Esophagus muscularis mucosa (tissue), 4 donors: ENCODE measurements at places on chromosomes 11 and 22. TPM values are rescaled to one million over a fixed set of nuclear protein-coding genes. Genes with fewer than 3 reads are reported as not detected.

DNA sequence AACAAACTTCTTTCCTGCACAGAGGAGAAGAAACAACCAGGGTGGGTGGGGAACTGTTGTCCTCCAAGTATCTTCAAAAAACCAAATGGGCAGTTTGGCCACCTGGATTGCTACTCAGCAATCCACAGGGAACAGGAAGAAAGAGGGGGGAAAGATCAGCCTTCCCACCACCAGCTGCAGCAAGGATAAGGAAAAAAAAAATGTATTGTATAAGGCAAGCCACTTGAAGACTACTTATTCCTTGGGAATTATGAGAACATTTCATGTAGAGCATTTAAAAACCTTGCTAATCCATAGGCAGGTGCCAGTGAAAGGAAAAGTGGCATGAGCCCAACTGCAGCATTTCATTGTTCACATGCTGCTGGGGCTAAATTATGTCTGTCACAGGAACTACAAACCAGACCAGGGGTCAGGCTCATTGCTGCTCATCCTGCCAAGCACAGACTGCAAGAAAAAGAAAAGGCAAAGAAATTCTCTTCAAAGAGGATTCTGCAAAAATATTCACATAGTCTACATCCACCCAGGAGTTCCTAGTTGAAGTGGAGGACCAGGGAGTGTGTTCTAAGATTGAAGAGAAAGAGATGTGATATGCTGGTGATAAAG lies 2.2 kb downstream of the RAB30 start:
- H3K27me3 ChIP-seq: no peaks in the 10 kb centered on the region
- peaks cover 45% of the 10 kb centered on the region for H3K4me1 ChIP-seq
- no peak for DNase-seq
- no peaks in the 10 kb centered on the region for H3K36me3 ChIP-seq
- H3K27ac ChIP-seq: peak overlapping the region; percentile 92
- peak overlapping the region; percentile 73 for H3K4me3 ChIP-seq

The SCGB1A1 gene
- not detected for total RNA-seq

The SMIM35 gene
- total RNA-seq: not detected

DNA sequence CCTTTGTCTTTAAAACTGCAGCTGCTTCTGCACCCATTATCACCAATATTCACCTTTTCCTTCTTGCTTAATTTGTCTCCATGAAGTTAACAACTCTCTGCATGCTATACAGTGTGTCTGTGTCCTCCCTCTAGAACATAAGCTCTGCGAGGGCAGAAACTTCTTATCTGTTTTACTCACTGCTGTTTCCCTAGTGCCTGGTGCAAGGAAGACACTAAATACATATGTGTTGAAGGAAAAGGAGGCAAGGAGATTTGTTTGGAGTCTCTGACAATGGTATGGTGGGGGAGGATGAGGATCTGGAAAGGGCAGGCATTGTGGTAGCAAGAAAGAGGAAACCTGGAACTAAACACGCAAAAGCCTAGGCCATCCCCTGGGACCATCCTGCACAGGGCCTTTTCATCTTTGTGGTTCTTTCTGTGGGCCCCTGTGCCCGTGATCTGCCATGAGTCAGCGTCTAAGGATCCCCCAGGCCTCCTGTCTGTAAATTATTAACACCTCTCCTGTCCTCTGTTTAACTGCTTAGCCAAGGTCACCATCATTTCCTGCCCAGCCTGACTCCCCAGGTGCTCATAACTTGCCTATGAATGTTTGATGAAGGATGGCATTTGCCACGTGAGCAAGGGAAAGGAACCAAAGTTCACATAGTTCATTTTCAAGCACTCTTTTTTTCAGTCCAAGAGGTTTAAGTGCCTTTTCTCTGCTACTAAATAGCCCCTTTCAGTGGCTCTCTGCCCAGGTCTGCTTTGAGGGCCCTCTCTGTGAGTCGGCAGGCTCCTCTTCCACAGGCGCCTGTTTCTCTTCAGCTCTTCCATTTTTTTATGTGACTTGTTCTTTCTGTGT lies 131.1 kb downstream of the RASSF10 start:
- H3K27ac ChIP-seq: no peak overlapping the region
- no peaks in the 10 kb centered on the region for H3K36me3 ChIP-seq
- H3K27me3 ChIP-seq: no peaks in the 10 kb centered on the region
- H3K4me3 ChIP-seq: no peak overlapping the region

DNA sequence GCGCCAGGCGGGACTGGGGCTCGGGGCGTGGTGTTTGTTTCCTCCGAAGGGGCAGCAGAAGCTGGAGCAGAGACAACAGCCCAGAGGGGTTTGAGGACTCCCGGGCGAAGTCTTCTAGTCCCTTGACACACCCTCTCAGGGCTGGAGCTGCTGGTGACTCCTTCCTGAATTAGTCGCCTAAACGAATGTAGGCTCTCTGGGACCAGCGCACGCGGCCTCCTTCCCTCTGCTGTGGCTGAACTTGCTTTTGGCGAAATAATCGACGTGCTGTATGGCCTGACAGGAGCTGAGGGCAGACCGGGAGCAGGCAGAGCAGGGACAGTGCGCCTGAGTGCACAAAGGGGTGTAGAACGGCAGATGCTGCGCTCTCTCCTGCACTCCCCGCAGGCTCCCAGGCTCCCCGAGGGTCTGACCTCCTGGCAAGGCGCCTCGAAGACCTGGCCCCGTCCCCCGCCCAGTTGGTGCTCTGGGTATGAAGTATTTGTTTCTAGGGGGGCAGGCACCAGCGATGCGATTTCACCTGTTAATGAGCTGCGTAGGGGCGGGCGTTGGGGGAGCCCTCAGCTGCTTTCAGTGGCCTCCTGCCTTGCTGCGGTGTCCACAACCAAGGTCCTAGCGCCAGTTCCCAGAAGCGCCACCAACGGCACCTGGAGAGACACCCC lies 5.3 kb downstream of the SLC17A6 start:
- H3K4me1 ChIP-seq: no peaks in the 10 kb centered on the region
- H3K27ac ChIP-seq: no peak overlapping the region
- no peak for DNase-seq
- H3K36me3 ChIP-seq: no peaks in the 10 kb centered on the region

The OR8K3 gene
- total RNA-seq: not detected

DNA sequence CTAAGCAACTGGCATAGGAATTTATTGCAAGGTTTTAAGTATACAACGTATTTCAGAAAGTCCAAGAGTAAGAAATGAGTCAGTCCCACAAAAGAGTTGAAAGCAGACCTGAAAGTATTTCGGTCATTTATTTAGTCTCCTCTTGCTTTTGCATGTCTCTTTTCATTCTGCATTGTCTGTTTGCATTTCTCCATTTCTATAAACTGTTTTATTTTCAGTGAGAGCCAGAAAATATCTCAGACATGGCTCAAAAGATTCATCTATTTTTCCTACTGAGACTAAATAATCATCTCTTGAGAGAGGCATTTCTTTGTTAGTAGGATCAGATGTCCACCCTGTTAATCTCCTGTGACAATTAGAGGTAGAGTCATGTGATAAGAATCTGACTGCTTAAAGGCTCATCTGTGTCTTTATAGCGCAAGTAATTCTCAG lies 219.1 kb upstream of the CCDC179 start:
- H3K27me3 ChIP-seq: no peaks in the 10 kb centered on the region
- no peaks in the 10 kb centered on the region for H3K36me3 ChIP-seq
- no peak for DNase-seq
- H3K4me3 ChIP-seq: no peak overlapping the region
- no peak overlapping the region for H3K27ac ChIP-seq

- DNase-seq: no peak
- no peaks in the 10 kb centered on the region for H3K36me3 ChIP-seq
- no peaks in the 10 kb centered on the region for H3K27me3 ChIP-seq
These were observed 12.7 kb upstream of the OR8K1 start for GRCh38 chr11:56333156-56333555.

- no peaks in the 10 kb centered on the region for H3K27me3 ChIP-seq
- no peak overlapping the region for H3K4me3 ChIP-seq
- DNase-seq: no peak
These were observed 4.4 kb downstream of the CALCA start for GRCh38 chr11:14967581-14968243.

- H3K27me3 ChIP-seq: no peaks in the 10 kb centered on the region
- peaks cover 8% of the 10 kb centered on the region for H3K4me1 ChIP-seq
- no peak for DNase-seq
- peak overlapping the region; percentile 33 for H3K27ac ChIP-seq
- peaks cover 14% of the 10 kb centered on the region for H3K36me3 ChIP-seq
These were observed 38.2 kb downstream of the FEZ1 start for GRCh38 chr11:125457814-125458343.

GRCh38 chr11:115234794-115235193 lies 269.4 kb downstream of the CADM1 start:
- H3K27ac ChIP-seq: no peak overlapping the region
- no peaks in the 10 kb centered on the region for H3K27me3 ChIP-seq
- no peaks in the 10 kb centered on the region for H3K4me1 ChIP-seq
- peaks cover 8% of the 10 kb centered on the region for H3K36me3 ChIP-seq

GRCh38 chr11:123490527-123490926 lies 60.5 kb downstream of the GRAMD1B start:
- no peak for DNase-seq
- H3K36me3 ChIP-seq: no peaks in the 10 kb centered on the region
- H3K4me1 ChIP-seq: no peaks in the 10 kb centered on the region
- no peak overlapping the region for H3K27ac ChIP-seq
- no peaks in the 10 kb centered on the region for H3K27me3 ChIP-seq

GRCh38 chr11:72696866-72697700 lies 22.9 kb upstream of the PDE2A start:
- H3K27ac ChIP-seq: no peak overlapping the region
- H3K36me3 ChIP-seq: peaks cover 100% of the 10 kb centered on the region
- H3K27me3 ChIP-seq: no peaks in the 10 kb centered on the region
- H3K4me1 ChIP-seq: peaks cover 12% of the 10 kb centered on the region
- H3K4me3 ChIP-seq: no peak overlapping the region
- DNase-seq: no peak

- H3K36me3 ChIP-seq: no peaks in the 10 kb centered on the region
- H3K27me3 ChIP-seq: no peaks in the 10 kb centered on the region
- H3K27ac ChIP-seq: peak overlapping the region; percentile 52
- DNase-seq: peak; percentile 53
- no peak overlapping the region for H3K4me3 ChIP-seq
- peaks cover 55% of the 10 kb centered on the region for H3K4me1 ChIP-seq
These were observed 74.1 kb upstream of the AMPD3 start for GRCh38 chr11:10380921-10381320.

- no peak overlapping the region for H3K4me3 ChIP-seq
- H3K4me1 ChIP-seq: no peaks in the 10 kb centered on the region
- H3K27me3 ChIP-seq: no peaks in the 10 kb centered on the region
- DNase-seq: no peak
- H3K36me3 ChIP-seq: no peaks in the 10 kb centered on the region
- H3K27ac ChIP-seq: no peak overlapping the region
These were observed 12.2 kb upstream of the OR10D3 start for GRCh38 chr11:124170801-124171586.

The AIFM3 gene
- total RNA-seq: 1.7 TPM

- no peaks in the 10 kb centered on the region for H3K4me1 ChIP-seq
- no peaks in the 10 kb centered on the region for H3K27me3 ChIP-seq
- H3K27ac ChIP-seq: no peak overlapping the region
- H3K4me3 ChIP-seq: no peak overlapping the region
- H3K36me3 ChIP-seq: peaks cover 13% of the 10 kb centered on the region
These were observed 34.5 kb downstream of the GLB1L2 start for GRCh38 chr11:134366254-134366653.

The HOATZ gene
- not detected for total RNA-seq

The BTG4 gene
- total RNA-seq: not detected

DNA sequence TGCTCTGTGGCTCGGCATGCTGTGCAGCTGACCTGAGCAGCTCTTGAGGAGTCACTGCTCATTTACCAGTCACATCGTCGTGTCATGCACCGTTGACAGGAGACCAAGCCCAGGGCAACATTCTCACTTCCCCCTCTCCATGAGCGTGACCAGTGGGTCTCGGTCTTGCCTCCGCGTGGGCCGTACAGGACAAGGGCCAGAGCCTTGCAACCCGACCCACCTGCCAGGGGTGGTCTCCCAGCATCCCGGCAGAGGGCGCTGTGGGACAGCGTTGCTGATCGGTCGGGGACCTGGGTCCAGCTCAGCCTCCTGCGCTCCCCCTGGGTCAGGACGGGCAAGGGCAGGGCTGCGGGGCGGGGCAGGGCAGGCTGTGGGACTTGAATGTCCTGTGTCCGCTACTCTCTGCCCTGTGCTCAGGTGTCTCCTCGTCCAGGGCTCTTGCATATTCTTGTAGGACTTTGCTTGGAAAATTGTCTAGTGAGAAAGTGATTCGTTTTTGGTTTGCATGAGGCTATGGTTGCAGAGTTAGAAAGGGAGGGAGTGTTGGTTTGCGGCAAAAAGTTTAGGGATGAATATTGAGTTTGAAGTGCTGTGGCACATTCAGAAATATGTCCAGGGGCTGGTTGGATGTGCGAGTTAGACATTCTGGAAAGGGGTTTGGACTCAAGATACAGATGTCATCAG lies 16.2 kb downstream of the EIF4G2 start:
- peaks cover 9% of the 10 kb centered on the region for H3K4me1 ChIP-seq
- peaks cover 19% of the 10 kb centered on the region for H3K36me3 ChIP-seq
- H3K4me3 ChIP-seq: peak overlapping the region; percentile 18

The SEPTIN3 gene
- 0.46 TPM for total RNA-seq

The MAP6 gene
- total RNA-seq: 25.3 TPM

DNA sequence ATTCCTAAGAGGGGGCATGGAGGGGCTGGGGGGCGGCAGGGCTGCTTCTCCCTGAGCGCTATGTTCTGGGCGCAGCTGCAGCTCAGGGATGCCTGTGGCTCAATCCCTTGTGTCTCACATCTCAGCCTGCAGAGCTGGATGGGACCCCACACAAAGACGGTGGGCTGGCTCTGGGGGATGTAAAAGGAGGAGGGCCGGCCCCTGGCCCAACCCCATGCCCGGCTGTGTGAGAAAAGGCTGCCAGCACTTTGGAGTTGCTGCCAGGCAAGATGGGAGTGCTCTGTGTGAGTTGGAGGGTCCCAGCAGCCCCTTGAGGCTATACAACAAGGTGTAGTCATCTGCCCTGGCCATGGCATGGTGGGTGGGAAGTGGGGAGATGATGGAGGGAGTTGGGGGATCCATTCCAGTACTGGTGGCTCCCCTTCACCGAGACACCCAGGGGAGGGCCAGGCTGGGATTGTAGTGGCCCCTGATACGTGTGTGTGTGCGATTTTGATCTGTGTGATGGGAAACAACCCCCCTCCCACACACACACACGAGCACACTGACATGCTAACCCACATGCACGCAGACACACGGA lies 1.3 kb upstream of the TBX10 start:
- no peaks in the 10 kb centered on the region for H3K27me3 ChIP-seq
- no peak overlapping the region for H3K27ac ChIP-seq
- no peaks in the 10 kb centered on the region for H3K36me3 ChIP-seq
- no peak overlapping the region for H3K4me3 ChIP-seq
- H3K4me1 ChIP-seq: no peaks in the 10 kb centered on the region

- H3K4me3 ChIP-seq: peak within 1 kb of the TSS; percentile 84
- no peak for DNase-seq
- H3K36me3 ChIP-seq: peaks cover 46% of the 10 kb centered on the region
These were observed at the start of gene SLC25A22 for GRCh38 chr11:798093-798713. Gene SLC25A22 (minus strand): TSS chr11:798281. CDS start chr11:795006, 3,275 bp downstream.

- H3K4me3 ChIP-seq: no peak overlapping the region
- no peaks in the 10 kb centered on the region for H3K36me3 ChIP-seq
- H3K27me3 ChIP-seq: no peaks in the 10 kb centered on the region
- no peak overlapping the region for H3K27ac ChIP-seq
- no peaks in the 10 kb centered on the region for H3K4me1 ChIP-seq
These were observed 50.4 kb downstream of the PARVB start for GRCh38 chr22:44074337-44074984.

The CARD16 gene
- 9.4 TPM for total RNA-seq

GRCh38 chr11:12238420-12238819 lies 128.0 kb downstream of the MICAL2 start:
- H3K4me3 ChIP-seq: no peak overlapping the region
- H3K4me1 ChIP-seq: peaks cover 24% of the 10 kb centered on the region
- H3K27me3 ChIP-seq: no peaks in the 10 kb centered on the region
- peak overlapping the region; percentile 89 for H3K27ac ChIP-seq
- DNase-seq: no peak

The UCP3 gene
- total RNA-seq: 1.3 TPM
